Hematopoietic multipotent progenitor cell (in vitro differentiated cells): ENCODE measurements at places on chromosomes 3 and 15. TPM values are rescaled to one million over a fixed set of nuclear protein-coding genes. Genes with fewer than 3 reads are reported as not detected.

GRCh38 chr3:86973440-86973839 is 17.5 kb downstream of the VGLL3 start:
- DNase-seq: no peak

Gene CCR1
- 1.3 TPM for total RNA-seq

- DNase-seq: no peak
These were observed 36.1 kb downstream of the PBRM1 start for GRCh38 chr3:52649461-52650210.

Gene TMOD3
- 13.7 TPM for total RNA-seq

DNA sequence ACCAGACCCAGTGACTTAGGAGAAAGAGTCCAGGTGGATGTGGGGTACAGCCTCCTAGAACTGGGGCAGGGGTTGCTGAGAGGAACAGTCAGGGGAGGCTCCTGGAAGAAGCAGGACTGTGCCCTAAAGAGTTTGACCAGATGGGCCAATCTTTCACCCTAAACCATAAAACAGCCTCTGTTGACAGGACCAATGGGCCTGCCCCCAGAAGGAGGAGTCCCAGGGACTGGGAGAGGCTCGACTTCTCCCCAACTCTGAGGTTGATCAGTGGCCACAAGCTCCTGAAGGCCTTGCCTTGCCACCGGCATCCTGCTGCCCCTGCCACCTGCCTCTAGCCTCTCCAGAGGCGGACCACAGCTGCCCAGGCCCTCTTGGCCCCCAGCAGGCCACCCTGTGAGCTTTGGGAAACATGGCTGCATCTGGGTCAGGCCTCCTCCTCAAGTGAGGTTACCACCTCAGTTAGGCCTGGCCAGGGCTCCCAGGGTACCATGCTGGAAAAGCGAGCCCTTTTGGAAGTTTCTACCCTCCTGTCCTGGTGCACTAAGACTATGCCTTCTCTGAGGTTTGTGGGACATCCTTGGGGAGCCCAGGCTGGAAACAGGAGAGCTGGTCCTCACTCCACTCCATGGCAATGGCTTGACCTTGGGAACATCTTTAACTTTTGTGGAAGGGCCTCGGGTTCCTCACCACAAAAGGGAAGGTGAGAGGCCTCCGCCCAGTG is 2.8 kb downstream of the VIPR1 start:
- DNase-seq: no peak

Gene CALML4
- total RNA-seq: 9.7 TPM

GRCh38 chr3:127038923-127039581 is 56.1 kb downstream of the PLXNA1 start:
- DNase-seq: no peak

Gene STAG1
- 12.4 TPM for total RNA-seq

Gene KLHL40
- total RNA-seq: under 0.01 TPM

Gene SH2D7
- total RNA-seq: not detected

Gene HTR3E
- not detected for total RNA-seq

DNA sequence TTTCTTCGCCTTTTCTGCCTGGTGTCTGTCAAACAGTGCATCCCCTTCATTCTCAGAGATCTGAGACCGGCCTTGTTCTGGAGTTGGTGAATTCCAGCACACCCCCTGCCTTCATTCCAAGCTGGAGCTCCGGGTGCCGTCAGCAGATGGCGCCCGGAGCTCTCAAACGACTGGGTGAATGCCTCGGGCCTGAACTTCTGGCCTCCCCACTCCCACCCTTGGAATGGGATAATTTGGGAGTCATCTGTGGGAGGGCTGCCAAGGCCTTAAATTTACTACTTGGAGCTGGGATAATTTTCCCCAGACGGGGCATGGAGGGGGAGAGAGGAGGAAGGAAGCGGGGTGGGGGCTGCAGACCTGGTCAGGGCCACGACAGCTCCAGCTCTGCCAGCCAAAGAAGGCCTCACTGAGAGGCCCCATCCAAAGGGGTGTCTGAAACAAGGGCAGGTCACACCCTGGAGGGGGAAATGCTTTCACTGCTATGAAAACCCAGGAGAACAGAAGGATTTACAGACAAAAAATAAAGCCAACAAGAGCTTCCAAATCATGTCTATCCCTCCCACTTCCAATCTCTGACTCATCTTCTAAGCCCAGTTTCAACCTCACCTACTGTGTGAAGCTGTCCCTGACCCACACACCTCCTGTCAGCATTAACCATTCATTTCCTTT is 187.9 kb downstream of the OPA1 start:
- DNase-seq: no peak

DNA sequence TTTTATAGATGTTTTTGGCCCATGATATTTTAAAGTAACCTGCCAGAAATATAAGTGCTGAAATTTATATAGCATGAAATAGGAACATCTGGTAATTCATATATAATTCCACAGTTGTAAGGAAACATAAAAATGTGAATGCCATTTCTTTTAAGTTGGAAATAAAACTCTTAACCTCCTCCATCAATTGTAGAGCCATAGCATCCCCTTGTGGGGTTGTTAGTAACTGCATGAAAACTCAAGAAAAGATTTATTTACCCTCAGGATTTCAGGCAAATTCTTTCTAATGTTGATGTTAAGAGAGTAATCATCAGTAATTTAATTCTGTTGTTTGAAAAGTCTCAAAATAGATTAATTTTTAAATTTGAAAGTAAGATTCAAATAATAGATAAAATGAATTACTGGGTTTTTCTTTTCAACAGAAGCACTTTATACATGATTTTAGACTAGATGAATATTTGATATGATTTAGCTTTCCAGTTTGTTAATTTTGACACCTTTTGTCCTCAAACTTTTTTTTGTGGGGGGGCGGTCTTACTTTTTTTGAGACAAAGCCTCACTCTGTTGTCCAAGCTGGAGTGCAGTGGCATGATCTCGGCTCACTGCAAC is 74.7 kb downstream of the RASA2 start:
- DNase-seq: peak; percentile 86

DNA sequence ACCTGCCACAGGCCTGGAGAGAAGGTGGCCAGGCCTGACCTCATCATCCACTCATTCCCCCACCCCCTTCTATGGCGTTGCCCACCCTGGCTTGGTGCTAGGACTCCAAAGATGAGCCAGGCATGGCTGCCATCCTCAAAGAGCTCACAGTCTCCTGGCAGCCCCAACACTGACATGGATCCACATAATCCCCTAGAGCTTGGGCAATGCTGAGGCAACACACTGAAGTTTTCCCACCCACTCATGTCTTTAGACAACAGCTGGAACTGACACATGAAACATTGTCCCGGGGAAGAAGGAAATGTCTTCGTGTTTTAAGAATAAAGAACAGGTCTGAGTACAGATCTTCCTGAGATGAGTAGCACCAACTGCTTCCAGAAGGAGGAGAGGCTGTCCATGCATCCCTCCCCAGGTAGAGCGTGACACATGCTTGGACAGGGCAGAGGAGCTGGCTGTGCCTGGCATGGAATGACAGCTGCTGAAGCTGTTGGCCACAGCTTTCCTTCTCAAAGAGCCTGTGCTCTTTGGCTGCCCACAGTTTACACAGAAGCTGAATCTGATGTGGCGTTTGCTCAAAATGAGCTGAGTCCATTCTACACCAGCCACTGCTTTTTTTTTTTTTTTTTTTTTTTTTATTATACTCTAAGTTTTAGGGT is 70.1 kb downstream of the HOMER2 start:
- no peak for DNase-seq

Gene GOLGA6L10
- 0.54 TPM for total RNA-seq
